ENCODE measurements at places on chromosomes 16 and 17.
A peak's percentile ranks its signal among the peaks of the same experiment; 100 is the strongest.

- no peak for DNase-seq
Observed at GRCh38 chr17:78558181-78558850, 18.9 kb downstream of the DNAH17 start.

- DNase-seq, result no peak
Observed at GRCh38 chr17:77606865-77607210, 351.7 kb upstream of the TNRC6C start.

DNA sequence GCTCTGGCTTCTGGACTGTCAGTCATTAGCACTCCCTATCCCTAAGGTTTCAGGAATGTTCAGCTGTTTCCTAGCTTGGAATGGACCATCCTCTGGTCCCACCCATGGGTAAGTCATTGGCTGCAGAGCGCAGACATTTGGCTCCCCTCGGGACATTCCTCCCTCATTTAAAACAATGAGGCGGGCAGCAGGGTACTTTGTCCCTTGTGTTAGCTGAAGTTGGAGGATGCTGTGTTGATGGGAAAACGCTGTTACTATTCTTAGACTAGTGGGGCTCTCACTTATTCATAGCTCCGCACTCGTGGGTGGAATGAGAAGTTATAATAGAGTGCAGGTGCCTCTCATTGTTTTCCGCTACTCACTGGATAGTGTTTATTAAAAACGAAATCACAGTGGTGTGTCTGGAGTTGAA is 673.8 kb downstream of the WWOX start:
- no peak for DNase-seq

DNA sequence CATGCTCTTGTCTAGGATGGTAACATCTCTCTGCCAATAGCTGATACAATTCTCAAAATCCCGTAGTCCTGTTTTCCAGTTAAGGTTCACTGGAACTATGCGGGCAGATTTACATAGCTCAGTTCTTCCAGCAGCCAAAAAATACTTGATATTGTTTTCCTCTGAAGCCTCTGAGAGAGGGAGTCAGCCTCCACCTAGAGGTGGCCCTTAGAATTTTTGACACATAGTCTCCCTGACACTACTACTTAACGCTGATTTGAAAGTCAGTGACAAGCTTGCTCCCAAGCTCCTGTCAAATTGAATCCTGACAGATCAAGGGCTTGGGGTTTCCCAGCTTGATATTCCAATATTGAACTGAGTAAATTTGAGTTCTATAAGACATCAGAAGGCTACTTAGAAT is 1780.1 kb downstream of the TP53TG3F start:
- no peak for DNase-seq

- DNase-seq, result no peak
Observed at GRCh38 chr16:60295451-60295850, 1561.3 kb upstream of the GOT2 start.

DNA sequence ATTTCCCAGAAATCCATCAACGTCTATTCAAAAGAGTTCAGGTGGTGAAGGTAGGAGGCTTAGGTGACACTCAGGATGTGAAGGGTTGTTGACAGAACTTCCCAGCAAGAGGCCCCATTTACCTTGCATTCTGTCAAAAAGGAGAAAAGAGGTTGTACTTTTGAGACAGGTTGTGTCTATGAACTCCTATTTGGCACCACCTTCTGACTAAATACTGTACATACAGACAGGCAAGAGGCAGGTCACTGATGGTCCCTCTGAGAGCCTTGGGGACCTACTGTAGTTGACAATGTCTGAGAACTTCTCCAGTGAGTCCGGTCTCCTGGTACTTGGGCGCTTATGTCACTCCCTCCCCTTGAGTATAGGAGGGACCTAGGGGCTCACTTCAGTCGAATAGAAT is 479.3 kb upstream of the ZFHX3 start:
- DNase-seq, result no peak

DNA sequence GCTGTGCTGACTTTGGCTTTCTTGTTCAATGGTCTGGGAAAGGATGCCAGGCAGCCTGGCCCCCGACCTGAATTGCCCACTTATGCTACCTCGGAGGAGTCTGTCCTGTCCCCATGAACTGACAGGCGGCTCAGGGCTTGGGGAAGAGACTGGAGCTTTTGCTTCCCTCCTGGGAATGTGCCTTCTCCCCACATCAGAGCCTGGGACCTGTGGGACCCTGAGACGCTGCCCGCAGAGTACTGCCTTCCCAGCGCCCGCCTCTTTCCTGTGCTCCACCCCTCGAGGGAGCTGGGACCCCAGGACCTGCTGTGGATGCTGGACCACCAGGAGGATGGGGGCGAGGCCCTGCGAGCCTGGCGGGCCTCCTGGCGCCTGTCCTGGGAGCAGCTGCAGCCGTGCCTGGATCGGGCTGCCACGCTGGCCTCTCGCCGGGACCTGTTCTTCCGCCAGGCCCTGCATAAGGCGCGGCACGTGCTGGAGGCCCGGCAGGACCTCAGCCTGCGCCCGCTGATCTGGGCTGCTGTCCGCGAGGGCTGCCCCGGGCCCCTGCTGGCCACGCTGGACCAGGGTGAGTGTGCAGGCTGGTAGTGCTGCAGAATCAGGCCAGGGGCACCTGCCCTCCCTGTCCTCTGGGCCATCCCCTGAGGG is 18.5 kb downstream of the FCSK start:
- DNase-seq, result no peak

DNA sequence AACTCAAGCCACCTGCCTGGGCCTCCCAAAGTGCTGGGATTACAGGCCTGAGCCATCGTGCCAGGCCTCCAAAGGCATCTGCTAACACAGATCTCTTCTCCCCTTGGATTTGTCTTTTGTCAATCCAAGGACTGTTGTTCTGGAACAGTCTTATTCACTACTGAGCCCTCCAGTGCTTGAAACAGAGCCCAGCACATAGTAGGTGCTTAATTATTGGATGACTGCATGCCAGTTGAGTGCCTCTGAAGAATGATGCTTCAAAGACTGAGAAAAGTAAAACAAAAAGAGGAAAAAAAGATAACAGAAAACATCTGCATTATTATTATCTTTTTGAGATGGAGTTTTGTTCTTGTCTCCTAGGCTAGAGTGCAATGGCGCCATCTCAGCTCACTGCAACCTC is 1.7 kb upstream of the CRISPLD2 start:
- DNase-seq, result no peak

- DNase-seq, result no peak
Observed at GRCh38 chr16:85851034-85851785, 47.8 kb upstream of the IRF8 start.

GRCh38 chr16:7236824-7237410 is 95.7 kb upstream of the RBFOX1 start:
- DNase-seq, result no peak

DNA sequence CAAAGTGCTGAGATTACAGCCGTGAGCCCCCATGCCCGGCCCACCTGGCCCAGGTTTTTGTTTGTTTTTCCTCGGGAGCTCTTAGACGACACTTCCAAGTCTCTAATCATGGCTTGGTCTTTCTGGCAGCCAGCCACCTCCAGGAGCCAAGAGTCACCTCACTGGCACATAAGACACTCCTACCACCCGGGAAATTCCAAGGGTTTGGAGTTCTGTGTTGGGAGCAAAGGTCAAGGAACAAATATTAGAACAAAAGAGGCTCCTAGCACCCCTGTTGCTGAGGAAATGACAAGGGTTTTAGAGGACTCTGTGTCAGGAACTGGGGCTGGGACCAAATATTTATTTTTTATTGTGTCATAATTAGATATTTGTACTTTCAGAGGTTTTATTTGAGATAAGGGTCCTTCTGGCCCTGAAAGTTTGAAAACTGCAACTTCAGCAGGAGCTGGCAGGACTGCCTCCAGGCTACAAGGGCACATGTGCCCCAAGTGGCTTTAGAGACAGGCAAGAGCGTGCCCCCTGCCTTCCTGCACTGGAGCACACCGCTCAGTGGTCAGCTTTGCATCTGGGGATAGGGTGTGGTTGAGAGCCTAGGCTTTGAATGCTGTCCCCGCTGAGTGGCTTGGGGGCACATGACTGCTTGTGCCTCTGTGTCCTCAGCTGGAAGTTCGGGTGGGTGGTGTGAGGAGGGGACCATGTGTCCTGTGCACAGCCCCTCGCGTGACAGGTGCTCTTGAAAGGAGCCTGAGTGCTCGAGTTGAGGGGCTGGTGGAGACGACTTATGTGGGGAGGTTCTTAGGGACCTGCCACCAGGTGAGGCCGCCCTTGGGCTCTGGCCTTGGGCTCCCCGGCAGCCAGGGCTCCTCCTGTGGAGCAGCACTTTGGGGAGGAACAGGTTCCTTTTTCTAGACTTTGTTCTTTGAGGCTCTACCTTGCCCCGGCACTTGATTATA is 29.7 kb downstream of the MGRN1 start:
- DNase-seq, result no peak

DNA sequence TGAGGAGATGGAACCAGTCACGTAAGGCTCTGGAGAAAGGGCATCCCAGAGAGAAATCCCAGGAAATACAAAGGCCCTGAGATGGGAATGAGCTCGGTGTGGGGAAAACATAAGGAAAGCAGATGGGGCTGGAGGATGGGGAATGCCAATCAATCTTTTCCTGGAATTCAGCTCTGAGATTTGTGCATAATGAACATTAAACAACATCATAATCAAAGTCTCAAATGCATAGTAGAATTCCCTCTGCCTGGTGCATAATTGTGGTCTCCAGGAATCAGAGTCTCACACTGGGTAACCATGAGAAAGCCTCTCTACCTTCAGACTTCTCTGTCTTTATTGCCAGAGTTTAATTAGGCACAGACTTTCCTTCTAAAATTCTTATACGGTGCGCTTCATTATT is 30.8 kb downstream of the OTOA start:
- no peak for DNase-seq

- DNase-seq, result no peak
Observed at GRCh38 chr17:13273806-13274205, 256.0 kb upstream of the ELAC2 start.

GRCh38 chr17:33473061-33473460 is 180.0 kb upstream of the ASIC2 start:
- no peak for DNase-seq

DNA sequence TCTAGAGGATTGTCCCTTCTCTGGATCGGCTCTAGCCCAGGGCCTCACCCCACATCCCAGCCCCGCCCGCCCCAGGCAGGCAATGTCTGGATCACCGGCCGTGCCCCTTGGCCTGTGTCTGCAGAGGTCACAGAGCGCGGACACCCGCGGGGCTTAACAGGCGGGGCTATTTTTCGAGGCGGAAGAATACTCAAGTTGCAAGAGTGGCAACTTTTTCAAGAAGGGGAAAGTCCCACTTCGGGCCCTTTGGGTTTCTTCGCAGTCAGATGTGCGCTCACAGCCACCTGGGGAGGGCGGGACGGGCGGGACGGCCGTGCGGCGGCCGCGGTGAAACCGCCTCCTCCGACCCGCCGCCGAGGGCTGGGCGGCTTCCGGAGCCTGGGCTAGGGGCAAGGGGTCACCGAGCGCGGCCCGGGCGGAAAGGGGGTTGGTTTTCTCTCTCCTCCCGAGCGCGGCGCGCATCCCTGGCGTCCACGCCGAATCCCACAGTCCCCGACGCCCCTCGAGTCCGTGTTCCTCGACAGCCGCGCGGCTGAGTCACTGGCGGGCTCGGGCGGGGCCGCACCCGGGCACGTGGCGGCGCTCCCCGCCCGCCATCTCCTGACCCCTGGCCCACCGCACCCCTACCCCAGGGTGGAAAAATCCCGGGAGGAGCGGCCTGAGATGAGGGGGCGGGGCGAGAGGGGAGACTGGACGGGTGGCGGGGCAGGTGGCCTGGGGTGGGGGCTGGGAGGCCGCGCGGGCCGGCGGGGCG is 1.2 kb upstream of the PFN1 start:
- peak; percentile 20 for DNase-seq

- DNase-seq, result no peak
Observed at GRCh38 chr16:22186517-22186916, 19.6 kb upstream of the EEF2K start.

- DNase-seq, result peak; percentile 20
Observed at GRCh38 chr16:30535777-30536190, 1.1 kb upstream of the ZNF747 start.

DNA sequence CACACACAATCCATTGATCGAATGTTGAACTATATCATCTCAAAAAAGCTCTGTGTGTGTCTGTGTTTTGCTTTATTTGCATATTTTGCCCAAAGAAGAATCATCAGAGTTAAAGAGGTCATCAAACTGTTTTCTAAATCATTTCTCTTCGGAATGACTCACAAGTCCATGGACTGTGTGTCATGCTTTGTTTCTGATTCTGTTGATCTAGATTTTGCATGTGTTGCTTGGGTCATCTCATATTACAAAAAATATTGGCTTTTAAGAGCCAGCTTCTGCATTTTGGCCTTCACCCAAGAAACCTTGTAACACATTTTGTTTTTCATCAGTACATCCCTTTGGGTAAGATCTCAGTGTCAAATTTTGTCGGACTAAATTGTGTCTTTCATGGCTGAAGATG is 471.2 kb upstream of the HSBP1 start:
- DNase-seq, result no peak

Measured in NCI-H2107 (cell line).